ENCODE measurements at places on chromosomes 4 and X.

GRCh38 chr4:101229116-101229515 lies 118.2 kb downstream of the PPP3CA start:
- no peak for DNase-seq

- no peak for DNase-seq
Measured at GRCh38 chr4:45663003-45663402, 460.9 kb downstream of the GABRG1 start.

DNA sequence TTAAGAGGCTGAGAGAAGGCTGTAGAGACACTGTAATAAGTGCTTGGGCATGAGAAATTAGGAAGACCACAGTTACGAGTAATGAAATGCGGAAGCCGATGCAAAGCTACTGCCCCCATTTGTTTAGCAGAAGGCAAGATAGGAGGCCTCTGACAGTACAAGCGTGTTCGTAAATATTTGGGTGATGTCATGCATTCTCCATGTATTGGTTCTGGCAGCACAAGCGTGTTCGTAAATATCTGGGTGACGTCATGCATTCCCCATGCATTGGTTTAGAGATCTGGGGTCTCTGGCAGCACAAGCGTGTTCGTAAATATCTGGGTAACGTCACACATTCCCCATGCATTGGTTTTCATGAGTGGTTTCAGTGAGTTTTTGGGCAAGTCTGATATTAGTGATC lies 661.5 kb upstream of the FRG1 start:
- no peak for DNase-seq

- DNase-seq = no peak
Measured at GRCh38 chr4:183214912-183215488, 105.1 kb downstream of the CLDN22 start.

DNA sequence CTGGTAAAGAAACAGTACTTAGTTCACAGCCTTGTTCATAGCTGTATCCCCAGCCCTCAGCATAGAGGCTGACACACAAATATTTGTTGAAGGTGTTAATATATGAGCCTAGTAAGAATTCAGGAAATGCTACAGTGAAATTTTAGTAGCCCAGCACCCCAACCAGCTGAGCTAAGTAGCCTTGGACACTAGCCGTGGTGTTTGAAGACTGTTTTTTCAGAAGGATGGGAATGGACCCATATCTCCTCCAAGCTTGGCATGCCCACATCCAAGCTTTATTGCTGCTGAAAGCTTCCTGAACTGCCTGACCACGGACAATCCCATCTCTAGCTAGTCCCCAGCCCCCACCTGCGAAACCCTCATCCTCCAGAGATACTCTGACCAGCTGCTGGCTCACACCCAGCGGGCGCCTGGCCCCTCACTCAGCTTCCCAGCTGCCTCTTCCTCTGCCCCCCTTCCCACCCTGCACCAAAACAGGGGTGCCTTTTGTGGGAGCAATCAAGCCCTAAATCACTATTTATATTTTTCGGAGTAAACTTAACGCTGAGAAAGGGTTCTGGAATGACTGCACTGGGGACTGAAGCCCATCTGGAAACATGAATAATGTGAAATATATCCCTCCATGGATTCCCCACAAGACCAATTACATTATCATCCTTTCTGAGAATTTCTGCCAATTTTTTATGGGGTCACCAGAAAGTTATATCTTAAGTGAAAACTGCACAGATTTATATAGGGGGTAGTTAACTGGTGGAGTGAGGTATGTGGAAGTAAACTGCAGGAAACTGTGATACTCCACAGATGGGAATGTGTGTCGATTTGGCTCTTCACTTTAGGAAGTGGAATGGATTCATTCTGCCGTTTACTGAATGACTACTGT lies 41.1 kb upstream of the CBR4 start:
- DNase-seq = no peak

DNA sequence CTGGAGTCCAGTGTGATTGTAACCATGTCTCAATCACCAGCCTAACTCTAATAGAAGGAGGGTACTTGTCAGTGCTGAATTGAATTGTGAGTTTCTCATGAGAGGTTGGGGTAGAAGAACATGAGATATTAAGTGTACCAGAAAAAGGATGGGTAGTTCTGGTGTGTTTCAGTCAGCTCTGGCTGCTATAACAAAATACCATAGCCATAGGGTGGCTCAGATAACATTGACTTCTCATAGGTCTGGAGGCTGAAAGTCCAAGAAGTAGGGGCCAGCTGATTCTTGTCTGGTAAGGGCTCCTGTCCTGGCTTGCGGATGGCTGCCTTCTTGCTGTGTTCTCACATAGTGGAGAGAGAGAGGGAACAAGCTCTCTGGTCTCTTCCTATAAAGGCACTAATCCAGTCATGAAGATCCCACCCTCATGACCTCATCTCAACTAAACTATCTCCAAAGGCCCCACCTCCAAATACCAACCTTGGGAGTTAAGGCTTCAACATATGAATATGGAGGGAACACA lies 35.6 kb upstream of the STX18 start:
- no peak for DNase-seq

- DNase-seq = no peak
Measured at GRCh38 chrX:44876767-44877166, 3.8 kb downstream of the KDM6A start.

DNA sequence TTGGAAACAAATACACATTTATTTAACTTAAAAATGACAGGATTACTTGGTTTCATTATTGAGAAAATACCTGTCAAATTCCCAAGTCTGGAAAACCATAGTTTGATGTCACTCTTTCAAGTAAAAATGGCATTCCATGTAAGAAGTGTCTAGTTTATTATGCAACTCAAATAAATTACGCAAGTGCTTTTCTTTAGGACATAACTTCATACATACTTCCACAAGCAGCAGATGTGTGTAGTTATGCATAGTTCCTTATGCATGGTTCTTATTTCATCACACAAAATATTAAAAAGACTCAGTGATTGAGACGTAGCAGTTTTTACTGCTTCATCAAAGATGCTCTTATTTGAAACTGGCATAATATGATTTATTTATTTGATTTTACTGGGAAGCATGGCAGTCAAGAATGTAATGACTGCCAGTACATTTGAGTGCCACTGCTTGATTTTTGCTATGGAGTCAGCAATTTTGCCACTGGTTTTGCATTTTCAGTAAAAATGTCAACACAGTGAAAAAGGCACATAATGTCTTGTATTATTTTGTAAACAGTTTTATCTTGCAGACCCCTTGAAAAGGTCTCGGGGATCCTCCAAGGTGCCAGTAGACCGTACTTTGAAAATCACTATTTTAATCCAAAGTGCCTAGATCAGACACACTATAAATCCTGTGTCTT lies 62.1 kb downstream of the CLCN3 start:
- DNase-seq = no peak

DNA sequence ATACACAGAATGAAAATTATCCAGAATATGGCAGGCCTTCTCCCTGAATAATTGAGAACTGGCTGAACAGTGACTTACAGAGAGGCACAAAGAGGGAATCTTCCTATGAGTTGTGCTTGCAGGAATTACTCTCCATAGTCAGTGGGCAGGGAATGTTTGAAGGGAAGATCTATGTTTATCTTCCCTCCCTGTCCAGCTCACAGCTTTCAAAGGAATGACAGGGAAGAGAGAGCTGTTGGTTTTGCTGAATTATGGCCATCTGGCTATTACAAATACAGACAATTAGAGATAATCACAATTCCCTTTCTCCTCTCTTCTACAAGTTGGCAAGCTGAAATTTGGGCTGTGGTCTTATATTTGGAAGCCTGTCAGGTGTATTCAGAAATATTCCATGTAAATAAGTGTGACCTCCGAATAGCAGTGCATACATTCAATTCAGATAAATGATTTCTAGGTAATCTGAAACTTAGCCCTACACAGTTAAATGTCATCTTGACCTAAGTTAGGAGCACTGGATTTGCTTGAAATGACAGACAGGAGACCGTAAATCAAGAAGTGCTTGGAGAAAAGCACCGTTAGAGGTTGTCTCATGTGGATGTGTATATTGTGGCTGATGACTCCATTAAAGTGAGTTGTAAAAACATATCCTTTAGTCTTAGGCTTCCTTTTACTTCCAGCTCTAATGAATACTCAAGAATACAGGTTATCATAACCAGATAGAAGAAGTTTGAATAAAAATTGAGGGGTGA lies 136.8 kb downstream of the C4orf33 start:
- DNase-seq = no peak

DNA sequence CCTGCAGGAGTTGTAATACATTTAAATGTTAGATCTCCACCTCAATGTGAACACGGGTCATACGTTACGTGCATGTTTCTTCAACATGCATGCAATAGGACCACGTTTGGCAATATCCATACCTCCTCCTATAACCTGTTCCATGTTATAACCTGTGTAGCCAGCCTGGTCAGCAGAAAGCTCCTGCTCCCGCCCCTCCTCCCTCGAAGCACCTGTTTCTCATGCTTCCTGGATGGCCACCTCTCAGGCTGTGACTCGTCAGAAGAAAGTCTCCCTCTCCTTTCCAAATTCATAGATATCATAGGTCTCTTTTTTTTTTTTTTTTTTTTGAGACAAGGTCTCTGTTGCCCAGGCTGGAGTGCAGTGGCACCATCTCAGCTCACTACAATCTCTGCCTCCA lies 96.5 kb downstream of the HMX1 start:
- no peak for DNase-seq

GRCh38 chr4:98544818-98545414 lies 113.5 kb downstream of the TSPAN5 start:
- DNase-seq = no peak

DNA sequence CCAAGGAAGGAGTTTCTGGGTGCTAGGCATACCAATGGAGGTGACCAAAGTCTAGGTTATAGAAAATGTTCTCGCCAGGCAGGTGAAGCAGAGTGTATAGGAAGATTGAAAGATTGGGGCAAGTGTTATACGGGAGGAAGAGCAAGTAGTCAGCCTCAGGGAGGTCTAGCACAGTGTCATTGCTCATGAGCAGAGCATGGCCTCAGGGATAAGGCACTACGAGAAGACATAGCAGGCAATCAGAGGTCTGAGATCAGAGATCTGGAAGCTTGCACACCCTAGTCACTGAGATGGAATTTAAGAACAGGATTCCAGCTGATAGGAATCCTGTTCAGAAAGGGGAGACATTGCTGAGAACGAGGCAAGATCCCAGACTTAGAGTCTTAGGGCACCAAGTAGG lies 350.0 kb upstream of the CASK start:
- DNase-seq = no peak

- no peak for DNase-seq
Measured at GRCh38 chrX:12997906-12998687, 23.2 kb downstream of the TMSB4X start.

DNA sequence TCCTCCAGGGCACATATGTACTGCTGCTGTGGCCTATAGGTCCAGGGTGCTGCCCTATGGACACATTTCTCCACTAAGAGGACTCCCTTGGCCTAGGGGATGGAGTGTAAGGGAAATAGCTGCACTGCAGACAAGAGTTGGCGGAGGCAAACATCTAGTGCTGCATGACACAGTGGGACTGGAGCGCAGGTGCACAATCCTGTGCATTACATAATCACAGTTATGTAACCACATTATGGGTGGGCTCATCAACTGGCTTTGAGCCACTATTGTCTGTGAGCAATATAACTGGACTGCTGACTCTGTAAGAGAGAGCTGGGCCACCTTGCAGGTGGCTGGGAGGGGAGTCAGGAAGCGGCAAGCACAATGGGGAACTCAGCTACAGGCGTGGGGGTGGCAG lies 3.2 kb upstream of the TIGD2 start:
- DNase-seq = no peak

DNA sequence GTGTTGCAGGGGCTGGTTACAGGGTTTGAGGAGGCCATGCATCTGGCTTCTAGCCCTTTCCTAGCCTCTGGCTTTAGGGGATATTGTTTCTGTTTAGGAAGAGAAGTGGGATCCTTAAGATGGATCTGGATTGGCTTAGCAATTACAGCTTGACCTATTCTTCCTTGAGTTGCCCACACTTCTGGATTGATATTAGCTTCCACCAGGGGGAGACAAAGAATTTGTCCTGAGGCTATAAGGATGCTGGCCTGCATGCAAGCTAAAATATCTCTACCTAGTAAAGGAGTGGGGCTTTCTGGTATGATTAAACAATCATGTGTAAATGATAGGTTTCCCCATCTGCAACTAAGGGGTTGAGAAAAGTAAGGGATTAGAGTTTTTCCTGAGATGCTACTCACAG lies 117.2 kb downstream of the TEX13C start:
- no peak for DNase-seq

DNA sequence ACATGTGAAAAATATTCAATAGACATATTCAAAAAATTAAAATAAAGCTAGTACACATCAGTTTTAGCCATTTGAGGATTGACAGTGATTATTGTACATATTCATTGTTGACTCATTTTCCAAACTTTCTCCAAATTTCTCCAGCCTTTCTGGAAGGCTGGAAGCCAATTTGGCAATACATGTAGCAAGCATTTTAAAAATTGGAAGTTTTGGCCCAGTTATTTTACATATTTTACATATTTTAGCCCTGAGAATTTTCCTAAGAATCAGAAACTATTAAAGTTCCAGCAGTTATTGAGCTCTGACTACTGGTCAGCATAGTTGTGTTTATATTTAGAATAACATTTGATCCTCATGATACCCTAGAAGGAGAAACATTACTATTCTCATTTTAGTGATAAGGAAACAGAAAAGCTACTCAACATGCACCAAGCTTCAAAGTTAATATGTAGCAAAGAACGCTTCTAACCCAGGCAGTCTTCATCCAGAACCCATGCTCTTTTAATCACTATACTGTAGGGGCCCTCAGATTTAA lies 3.2 kb downstream of the CABS1 start:
- no peak for DNase-seq

- no peak for DNase-seq
Measured at GRCh38 chr4:3712112-3712805, 53.9 kb upstream of the ADRA2C start.

- no peak for DNase-seq
Measured at GRCh38 chrX:140433582-140433981, 71.3 kb downstream of the SOX3 start.

GRCh38 chr4:3440011-3440410 lies 1.8 kb upstream of the HGFAC start:
- no peak for DNase-seq

DNA sequence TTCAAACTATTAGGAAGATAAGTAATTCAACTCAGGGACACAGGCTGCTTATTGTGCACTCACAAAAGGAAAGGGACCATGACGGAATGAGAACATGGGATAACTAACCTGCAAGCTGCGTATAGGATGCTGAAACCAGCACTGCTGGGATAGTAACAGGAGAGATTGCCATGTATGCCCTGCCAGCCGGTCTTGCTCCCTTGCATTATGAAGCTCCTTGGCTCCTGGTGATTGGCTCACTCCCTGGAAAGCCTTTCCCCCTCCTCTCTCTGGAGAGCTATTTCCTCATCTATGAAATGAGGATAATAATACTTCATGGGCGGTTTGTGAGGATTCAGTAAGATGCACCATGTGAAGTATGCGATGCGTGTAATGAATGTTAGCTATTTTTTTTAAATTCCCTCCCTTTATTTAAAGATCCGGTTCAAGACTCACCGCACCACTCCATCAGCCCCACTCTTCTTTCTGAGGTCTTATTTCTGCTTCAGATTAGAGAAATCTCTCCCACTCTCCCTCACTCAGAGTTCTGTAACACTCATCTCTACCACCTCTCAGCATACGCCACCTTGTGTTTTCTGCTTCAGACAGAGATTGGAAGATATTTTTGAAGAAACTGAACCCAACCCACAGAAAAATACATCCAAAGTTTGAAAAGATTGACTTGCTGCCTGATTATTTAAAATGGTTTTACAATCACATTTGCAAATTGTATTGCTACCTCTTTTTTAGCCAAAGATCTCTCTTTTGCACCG lies 18.4 kb downstream of the MSMO1 start:
- DNase-seq = no peak

All from stimulated activated CD4-positive, alpha-beta T cell treated with anti-CD3 and anti-CD28 coated beads, Interleukin-4, amount 100 ng/mL, for 1 hour (primary cell).